ENCODE measurements at places on chromosomes 3 and 15. TPM values are rescaled to one million over a fixed set of nuclear protein-coding genes. Genes with fewer than 3 reads are reported as not detected.

Gene CLSTN2
- total RNA-seq = under 0.01 TPM

Gene DLL4
- 1.7 TPM for total RNA-seq

Gene BCHE
- total RNA-seq = 1.6 TPM

Gene CASR
- total RNA-seq = not detected

Gene ATP8B4
- total RNA-seq = 0.54 TPM

Gene B3GNT5
- total RNA-seq = 4.4 TPM

Gene GOLGA8S
- under 0.01 TPM for total RNA-seq

Gene C3orf52
- 12.5 TPM for total RNA-seq

Gene CD200
- 1.1 TPM for total RNA-seq

Gene ZNF774
- 1.1 TPM for total RNA-seq

Gene COPG1
- total RNA-seq = 446 TPM

DNA sequence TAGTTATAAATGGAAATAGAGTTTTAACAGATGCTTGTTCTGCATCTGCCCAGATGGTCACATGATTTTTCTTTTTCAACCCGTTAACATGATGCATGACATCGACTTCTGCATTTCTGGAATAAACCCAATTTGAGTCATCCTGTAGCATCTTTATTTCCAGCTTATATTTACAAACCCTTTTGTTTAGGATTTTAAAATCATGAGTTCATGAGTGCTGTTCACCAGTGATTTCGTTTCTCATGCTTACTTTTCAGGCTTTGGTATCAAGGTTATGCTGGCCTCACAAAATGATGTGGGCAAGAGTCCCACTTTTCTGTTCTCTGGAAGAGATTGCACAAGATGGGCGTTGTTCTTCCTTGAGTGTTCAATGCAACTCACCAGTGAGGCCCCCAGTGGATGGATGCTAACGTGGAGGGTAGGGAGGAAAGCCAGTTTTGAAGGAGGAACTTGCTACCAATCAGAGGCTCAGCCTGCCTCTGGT is 5.2 kb downstream of the HRH1 start:
- no peaks in the 10 kb centered on the region for H3K27me3 ChIP-seq
- H3K36me3 ChIP-seq = peaks cover 6% of the 10 kb centered on the region
- H3K4me3 ChIP-seq = no peak overlapping the region
- H3K4me1 ChIP-seq = peaks cover 22% of the 10 kb centered on the region
- DNase-seq = peak; percentile 98

GRCh38 chr3:22980346-22980745 is 222.8 kb upstream of the UBE2E2 start:
- H3K4me1 ChIP-seq = no peaks in the 10 kb centered on the region
- no peaks in the 10 kb centered on the region for H3K27me3 ChIP-seq
- no peak overlapping the region for H3K4me3 ChIP-seq
- DNase-seq = peak; percentile 24
- no peaks in the 10 kb centered on the region for H3K36me3 ChIP-seq

DNA sequence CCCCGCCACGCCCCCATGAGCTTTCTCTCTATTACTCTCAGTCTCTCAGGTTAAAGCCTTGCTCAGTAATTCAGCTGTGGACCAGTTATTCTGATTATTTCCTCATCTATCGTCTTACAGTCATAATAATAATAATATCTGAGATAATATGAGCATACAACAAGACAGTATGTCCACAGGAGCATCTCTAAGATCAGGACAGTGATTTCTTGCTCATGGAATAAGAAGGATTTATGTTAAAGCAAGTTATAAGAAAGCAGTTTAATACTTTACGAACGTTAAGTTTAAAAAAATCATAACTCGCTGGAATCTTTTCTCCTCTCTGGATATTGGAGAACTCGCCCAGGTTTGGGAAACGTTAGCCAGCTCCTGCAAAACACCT is 643 bp upstream of the LMCD1 start:
- peak overlapping the region; percentile 95 for H3K27ac ChIP-seq
- H3K36me3 ChIP-seq = no peaks in the 10 kb centered on the region
- H3K4me1 ChIP-seq = peaks cover 19% of the 10 kb centered on the region
- DNase-seq = no peak
- H3K4me3 ChIP-seq = peak overlapping the region; percentile 56

DNA sequence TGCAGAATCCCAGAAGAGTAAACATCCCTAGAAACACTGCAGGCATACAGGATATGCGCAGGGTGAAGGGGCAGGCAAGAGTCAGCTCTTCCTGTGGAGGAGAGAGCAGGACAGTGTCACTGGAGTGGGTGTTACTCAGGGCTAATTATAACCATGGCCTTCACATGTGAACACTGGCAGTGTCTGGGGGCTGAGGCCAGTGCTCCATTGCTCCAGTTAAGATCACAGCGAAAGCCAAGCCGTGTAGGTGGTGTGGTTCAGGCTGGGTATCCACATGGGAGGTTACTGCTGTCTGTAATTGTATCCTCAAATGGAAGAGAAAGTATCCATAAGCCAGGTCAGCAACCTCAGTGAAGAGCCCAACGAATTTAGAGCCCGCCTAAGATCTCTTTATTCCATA is 84.6 kb downstream of the MESD start:
- no peak overlapping the region for H3K27ac ChIP-seq
- no peaks in the 10 kb centered on the region for H3K27me3 ChIP-seq
- DNase-seq = peak; percentile 35
- H3K36me3 ChIP-seq = peaks cover 76% of the 10 kb centered on the region
- no peak overlapping the region for H3K4me3 ChIP-seq
- H3K4me1 ChIP-seq = peaks cover 8% of the 10 kb centered on the region

DNA sequence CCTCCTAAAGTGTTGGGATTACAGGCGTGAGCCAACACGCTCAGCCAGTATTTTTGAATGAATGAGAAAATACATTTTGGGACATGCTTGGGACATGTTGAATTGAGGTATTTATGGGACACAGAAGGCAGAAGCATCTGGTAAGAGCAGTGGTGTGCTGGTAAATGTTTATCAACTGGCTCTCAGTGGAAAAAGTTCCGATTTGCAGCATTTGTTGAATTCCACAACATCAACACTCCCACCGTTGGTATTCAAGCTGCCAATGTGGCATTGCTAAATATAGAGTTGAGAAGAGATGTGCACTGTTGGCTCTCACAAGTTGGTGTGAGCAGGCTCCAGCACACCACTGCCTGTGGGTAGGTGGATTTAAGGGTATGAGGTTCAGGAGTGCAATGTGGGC is 35.8 kb upstream of the LRRFIP2 start:
- no peaks in the 10 kb centered on the region for H3K27me3 ChIP-seq
- peaks cover 8% of the 10 kb centered on the region for H3K4me1 ChIP-seq
- DNase-seq = no peak
- H3K4me3 ChIP-seq = no peak overlapping the region

GRCh38 chr3:157999246-157999645 is 107.0 kb downstream of the SHOX2 start:
- H3K4me1 ChIP-seq = no peaks in the 10 kb centered on the region
- H3K36me3 ChIP-seq = no peaks in the 10 kb centered on the region
- no peak overlapping the region for H3K4me3 ChIP-seq
- H3K27ac ChIP-seq = no peak overlapping the region
- no peak for DNase-seq
- no peaks in the 10 kb centered on the region for H3K27me3 ChIP-seq

GRCh38 chr15:75455982-75456531 is 4.6 kb upstream of the SIN3A start:
- H3K4me3 ChIP-seq = peak overlapping the region; percentile 60
- H3K4me1 ChIP-seq = peaks cover 11% of the 10 kb centered on the region
- no peaks in the 10 kb centered on the region for H3K27me3 ChIP-seq
- H3K36me3 ChIP-seq = no peaks in the 10 kb centered on the region
- DNase-seq = peak; percentile 68

DNA sequence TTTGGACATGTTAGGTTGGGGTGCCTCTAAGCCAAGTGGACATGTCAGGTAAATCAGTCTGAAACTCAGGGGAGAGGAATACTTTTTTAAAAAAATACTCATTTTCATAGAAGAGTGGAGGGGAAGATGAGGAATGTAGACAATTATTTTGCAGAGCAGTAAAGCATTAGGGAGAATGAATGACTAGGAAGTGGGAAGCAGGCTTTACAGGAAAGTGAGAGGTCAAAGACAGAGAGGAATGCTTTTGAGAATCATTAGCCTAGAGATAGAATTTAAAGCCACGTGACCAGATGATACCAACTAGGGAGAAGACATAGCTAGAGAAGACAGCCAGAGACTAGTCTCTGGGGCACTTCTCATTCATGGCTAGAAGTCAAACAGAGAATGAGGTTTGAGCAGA is 91.0 kb downstream of the RAD18 start:
- no peak for DNase-seq
- peaks cover 18% of the 10 kb centered on the region for H3K4me1 ChIP-seq
- no peak overlapping the region for H3K27ac ChIP-seq
- H3K27me3 ChIP-seq = no peaks in the 10 kb centered on the region
- peaks cover 2% of the 10 kb centered on the region for H3K36me3 ChIP-seq

- no peak overlapping the region for H3K4me3 ChIP-seq
- H3K36me3 ChIP-seq = no peaks in the 10 kb centered on the region
- peak; percentile 48 for DNase-seq
- no peak overlapping the region for H3K27ac ChIP-seq
- peaks cover 9% of the 10 kb centered on the region for H3K4me1 ChIP-seq
- H3K27me3 ChIP-seq = peaks cover 13% of the 10 kb centered on the region
Observed at GRCh38 chr15:70327856-70328678, 230.3 kb upstream of the TLE3 start.

DNA sequence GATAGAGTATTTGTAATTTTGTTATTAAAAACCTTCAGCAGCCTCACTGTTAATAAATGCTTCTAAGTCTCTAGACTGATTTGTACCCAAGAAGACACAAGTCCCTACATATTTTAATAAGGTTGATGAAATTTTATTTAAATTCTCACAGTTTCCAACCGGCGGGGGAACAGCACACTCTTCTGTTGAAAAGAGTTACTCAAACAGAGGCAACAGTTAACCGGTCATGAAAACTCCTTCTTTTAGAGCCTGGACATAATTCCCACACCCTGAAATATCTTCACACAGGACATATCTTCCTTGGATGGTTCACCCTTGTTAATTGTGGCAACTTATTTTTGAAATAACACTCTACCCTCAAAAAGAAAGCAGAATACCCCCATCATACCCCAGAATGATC is 278.8 kb downstream of the FOXP1 start:
- H3K27ac ChIP-seq = peak overlapping the region; percentile 15
- H3K4me1 ChIP-seq = peaks cover 11% of the 10 kb centered on the region
- peak overlapping the region; percentile 16 for H3K4me3 ChIP-seq
- no peaks in the 10 kb centered on the region for H3K27me3 ChIP-seq

GRCh38 chr15:61153291-61153690 is 75.8 kb downstream of the RORA start:
- no peaks in the 10 kb centered on the region for H3K4me1 ChIP-seq
- no peaks in the 10 kb centered on the region for H3K36me3 ChIP-seq
- no peak overlapping the region for H3K4me3 ChIP-seq
- no peak for DNase-seq
- H3K27me3 ChIP-seq = peaks cover 4% of the 10 kb centered on the region

GRCh38 chr3:43248185-43248583 is 38.2 kb upstream of the SNRK start:
- no peaks in the 10 kb centered on the region for H3K36me3 ChIP-seq
- no peak for DNase-seq
- H3K4me1 ChIP-seq = no peaks in the 10 kb centered on the region
- peaks cover 43% of the 10 kb centered on the region for H3K27me3 ChIP-seq

- H3K36me3 ChIP-seq = no peaks in the 10 kb centered on the region
- peak; percentile 21 for DNase-seq
- H3K4me1 ChIP-seq = no peaks in the 10 kb centered on the region
Observed at GRCh38 chr3:133113927-133114597, 75.9 kb downstream of the TMEM108 start.

- no peak overlapping the region for H3K27ac ChIP-seq
- no peaks in the 10 kb centered on the region for H3K36me3 ChIP-seq
- H3K4me3 ChIP-seq = no peak overlapping the region
- DNase-seq = no peak
- H3K27me3 ChIP-seq = peaks cover 30% of the 10 kb centered on the region
Observed at GRCh38 chr3:127068111-127068810, 85.3 kb downstream of the PLXNA1 start.

GRCh38 chr15:61753018-61753710 is 307.1 kb downstream of the VPS13C start:
- H3K27ac ChIP-seq = no peak overlapping the region
- DNase-seq = no peak
- H3K4me3 ChIP-seq = no peak overlapping the region
- H3K4me1 ChIP-seq = no peaks in the 10 kb centered on the region

GRCh38 chr3:38500688-38501417 is 4.7 kb downstream of the EXOG start:
- H3K4me3 ChIP-seq = no peak overlapping the region
- no peaks in the 10 kb centered on the region for H3K27me3 ChIP-seq
- peaks cover 18% of the 10 kb centered on the region for H3K36me3 ChIP-seq
- no peak for DNase-seq

DNA sequence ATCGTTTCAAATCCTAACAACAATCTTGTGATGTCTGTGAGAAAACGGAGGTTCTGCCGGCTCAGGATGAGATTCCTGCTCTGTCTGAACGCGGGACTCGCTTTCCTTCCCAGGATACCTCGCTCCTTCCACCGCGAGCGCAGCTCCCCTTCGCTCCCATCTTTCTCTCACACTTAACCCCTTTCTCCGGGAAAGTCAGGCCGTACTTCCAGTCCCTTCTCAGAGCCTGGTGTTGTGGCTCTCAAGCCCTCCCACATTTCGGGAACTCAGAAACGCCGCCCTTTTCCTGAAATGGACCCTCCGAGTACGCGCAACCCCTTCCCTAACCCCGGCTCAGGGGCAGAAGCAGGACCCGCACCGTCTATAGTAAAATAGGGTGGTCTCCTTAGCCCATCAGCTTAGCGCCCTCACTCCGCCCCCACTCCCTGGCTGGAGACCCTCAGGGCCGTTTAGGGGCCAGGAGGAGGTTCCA is 378 bp upstream of the FEM1B start:
- peak overlapping the region; percentile 86 for H3K4me3 ChIP-seq
- peaks cover 2% of the 10 kb centered on the region for H3K36me3 ChIP-seq
- H3K4me1 ChIP-seq = peaks cover 35% of the 10 kb centered on the region

DNA sequence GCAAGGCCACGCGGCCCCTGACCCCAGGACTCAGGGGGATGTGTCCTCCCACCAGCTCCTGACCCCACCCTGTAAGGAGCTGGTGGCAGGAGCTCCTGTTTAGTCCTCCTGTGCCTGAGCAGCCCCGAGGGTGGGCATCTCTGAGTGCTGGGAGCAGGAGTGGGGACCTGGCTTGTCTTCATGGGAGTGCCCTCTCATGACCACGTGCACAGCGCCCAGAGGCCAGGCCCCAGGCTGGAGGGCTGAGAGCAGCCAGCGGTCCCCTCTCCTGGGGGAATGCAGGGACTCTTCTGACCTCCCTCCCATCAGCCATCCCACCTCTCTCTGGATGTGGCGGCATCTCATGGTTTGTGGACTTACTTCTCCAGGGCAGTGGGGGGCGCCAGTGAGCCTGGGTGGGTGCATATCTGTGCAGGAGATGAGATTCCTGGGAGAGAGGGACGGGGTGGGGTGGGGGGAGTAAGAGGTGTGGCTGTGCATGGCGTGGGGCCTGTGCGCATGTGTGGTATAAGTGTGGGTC is 205.6 kb downstream of the TBC1D2B start:
- no peak for DNase-seq
- no peak overlapping the region for H3K4me3 ChIP-seq
- no peaks in the 10 kb centered on the region for H3K36me3 ChIP-seq

- H3K4me1 ChIP-seq = peaks cover 12% of the 10 kb centered on the region
- no peaks in the 10 kb centered on the region for H3K36me3 ChIP-seq
- no peak overlapping the region for H3K4me3 ChIP-seq
- peaks cover 2% of the 10 kb centered on the region for H3K27me3 ChIP-seq
Observed at GRCh38 chr15:66912001-66912400, 153.4 kb upstream of the SMAD3 start.

All from IMR-90 (cell line).